Mammary epithelial cell (primary cell): ENCODE measurements at places on chromosomes 16 and 17. TPM values are rescaled to one million over a fixed set of nuclear protein-coding genes. Genes with fewer than 3 reads are reported as not detected.

The CBFA2T3 gene
- total RNA-seq, result 0.83 TPM

The MMP28 gene
- 64.0 TPM for total RNA-seq

The KRTAP9-2 gene
- not detected for total RNA-seq

The USP31 gene
- 36.2 TPM for total RNA-seq

The TGFB1I1 gene
- 50.7 TPM for total RNA-seq

The ZNF287 gene
- 6.6 and 9.5 TPM in 2 replicates for total RNA-seq

The SPN gene
- not detected for total RNA-seq

GRCh38 chr17:80364091-80364691, 50.8 kb upstream of the ENDOV start:
- peak; percentile 24 for DNase-seq

DNA sequence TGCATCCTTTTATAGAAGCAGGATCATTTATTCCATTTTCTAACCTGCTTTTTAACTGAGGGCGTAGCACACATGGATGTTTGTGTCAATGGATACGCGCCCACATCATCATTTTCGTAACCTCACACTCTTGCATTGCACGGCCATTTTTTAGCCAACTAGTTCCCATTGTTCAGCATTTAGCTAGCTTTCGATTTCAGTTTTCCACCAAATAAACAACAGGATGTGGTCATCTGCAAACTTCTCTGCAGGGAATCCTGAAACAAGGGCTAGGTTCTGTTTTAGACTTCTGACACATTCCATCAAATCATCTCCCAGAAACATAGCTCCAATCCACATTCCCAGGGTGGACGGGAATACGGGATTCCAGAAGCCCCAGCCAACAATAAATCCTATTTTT, 6.4 kb downstream of the CYB561 start:
- no peak for DNase-seq

DNA sequence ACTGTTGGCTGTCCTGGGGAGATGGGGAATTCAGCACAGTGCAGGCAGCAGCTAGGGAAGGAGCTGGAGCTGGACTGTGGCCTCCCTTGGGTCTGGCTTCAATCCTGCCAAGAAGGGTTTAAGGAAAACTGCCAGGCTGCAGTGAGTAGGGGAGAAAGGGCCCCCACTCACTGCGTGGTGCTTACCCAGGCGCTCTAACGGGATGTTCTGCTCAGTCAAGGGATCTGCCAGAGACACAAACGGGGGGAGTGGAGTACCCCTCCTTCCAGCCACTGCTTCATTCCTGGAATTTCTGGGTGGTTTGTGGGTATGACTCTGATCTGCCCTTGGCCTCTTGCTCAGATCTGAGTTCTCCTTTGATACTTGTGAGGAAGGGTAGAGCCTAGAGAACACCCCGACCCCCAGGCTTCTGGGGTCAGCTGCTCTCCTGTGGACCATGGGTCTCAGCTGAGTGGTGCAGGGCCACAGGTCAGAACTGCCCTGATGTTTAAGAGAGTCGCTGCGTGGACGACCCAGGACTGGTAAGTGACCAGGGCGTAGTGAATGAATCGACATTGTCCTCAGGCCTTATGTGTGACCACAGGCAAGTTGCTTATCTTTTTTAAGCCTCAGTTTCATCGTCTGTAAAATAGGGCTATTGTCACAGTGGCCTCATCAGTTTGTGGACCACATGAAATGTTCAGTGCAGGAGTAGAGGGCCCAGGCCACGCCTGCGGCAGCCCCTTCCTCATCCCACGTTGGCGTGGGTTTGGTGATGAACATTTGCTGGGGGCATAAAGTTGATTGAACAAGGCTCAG, 9.6 kb downstream of the CRISPLD2 start:
- no peak for DNase-seq

GRCh38 chr17:2723505-2723996, 12.0 kb upstream of the CLUH start:
- no peak for DNase-seq

- DNase-seq, result no peak
These were observed 224.5 kb upstream of the PSMD7 start for GRCh38 chr16:74071996-74072535.

- peak; percentile 85 for DNase-seq
These were observed 43.7 kb upstream of the GOSR1 start for GRCh38 chr17:30433514-30433913.

DNA sequence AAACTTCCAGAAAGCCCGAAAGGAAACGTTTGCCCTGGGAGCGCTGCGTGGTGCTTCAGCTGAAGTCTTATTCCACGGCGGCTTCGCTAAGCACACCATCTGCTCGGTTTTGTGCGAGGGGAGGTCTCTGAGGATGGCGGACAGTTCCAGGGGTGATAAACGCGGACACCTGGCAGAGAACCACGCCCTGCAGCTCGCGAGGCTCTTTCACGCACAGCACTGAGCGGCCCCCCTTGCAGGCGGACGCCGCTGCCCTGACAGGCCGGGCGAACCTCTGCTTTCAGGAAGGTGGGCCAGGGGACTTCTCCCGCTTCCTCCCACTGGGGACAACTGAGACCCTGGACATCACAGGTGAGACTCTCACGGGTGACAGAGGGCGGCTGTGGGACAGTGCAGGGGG, 3.7 kb downstream of the MVD start:
- DNase-seq, result no peak

- no peak for DNase-seq
These were observed 221.4 kb upstream of the CPHXL start for GRCh38 chr16:75947626-75948239.

GRCh38 chr16:67703626-67704025, 15.5 kb downstream of the GFOD2 start:
- no peak for DNase-seq

- peak; percentile 81 for DNase-seq
These were observed 175.5 kb downstream of the CYB561 start for GRCh38 chr17:63270610-63271009.

DNA sequence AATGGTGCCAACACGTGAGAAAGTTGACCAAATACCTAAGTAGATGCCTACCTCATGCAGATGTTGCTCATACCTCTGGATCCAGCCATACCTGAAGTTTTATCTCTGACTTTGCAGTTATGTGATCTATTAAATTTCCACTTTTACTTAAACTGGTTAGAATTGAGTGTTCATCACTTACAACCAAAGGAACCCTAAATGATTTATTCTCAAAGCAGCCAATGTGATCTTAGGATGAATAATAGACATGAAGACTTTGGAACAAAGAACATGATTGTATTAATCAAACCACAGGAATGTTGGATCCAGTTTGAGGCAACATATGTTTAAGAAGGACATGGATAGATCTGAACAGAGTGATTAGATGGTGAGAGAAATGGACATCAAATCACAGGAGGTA, 68.7 kb downstream of the IRX6 start:
- peak; percentile 89 for DNase-seq

GRCh38 chr17:55238931-55239297, 25.8 kb upstream of the HLF start:
- DNase-seq, result no peak

GRCh38 chr16:71358464-71358998, at the start of gene CALB2:
TSS of gene CALB2 (plus strand) at chr16:71358723. CDS start at chr16:71358793, 70 bp downstream.
- DNase-seq, result peak; percentile 51

DNA sequence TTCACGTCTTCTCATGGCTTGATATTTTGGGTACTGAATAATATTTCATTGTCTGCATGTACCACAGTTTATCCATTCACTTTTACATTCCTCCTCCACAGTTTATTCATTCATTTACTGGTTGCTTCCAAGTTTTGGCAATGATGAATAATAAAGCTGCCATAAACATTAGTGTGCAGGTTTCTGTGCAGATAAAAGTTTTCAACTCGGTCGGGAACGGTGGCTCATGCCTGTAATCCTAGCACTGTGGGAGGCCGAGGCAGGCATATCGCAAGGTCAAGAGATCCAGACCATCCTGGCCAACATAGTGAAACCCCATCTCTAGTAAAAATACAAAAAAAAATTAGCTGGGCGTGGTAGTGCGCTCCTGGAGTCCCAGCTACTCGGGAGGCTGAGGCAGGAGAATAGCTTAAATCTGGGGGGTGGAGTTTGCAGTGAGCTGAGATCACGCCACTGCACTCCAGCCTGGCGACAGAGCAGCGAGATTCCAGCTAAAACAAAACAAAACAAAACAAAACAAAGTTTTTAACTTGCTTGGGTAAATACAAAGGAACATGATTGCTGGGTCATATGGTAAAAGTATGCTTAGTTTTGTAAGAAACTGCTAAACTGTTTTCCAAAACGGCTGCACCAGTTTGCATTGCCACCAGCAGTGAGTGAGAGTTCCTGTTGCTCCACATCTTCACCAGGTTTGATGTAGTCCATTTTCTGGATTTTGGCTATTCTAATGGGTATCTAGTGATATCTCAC, 89.5 kb downstream of the WWP2 start:
- DNase-seq, result no peak

DNA sequence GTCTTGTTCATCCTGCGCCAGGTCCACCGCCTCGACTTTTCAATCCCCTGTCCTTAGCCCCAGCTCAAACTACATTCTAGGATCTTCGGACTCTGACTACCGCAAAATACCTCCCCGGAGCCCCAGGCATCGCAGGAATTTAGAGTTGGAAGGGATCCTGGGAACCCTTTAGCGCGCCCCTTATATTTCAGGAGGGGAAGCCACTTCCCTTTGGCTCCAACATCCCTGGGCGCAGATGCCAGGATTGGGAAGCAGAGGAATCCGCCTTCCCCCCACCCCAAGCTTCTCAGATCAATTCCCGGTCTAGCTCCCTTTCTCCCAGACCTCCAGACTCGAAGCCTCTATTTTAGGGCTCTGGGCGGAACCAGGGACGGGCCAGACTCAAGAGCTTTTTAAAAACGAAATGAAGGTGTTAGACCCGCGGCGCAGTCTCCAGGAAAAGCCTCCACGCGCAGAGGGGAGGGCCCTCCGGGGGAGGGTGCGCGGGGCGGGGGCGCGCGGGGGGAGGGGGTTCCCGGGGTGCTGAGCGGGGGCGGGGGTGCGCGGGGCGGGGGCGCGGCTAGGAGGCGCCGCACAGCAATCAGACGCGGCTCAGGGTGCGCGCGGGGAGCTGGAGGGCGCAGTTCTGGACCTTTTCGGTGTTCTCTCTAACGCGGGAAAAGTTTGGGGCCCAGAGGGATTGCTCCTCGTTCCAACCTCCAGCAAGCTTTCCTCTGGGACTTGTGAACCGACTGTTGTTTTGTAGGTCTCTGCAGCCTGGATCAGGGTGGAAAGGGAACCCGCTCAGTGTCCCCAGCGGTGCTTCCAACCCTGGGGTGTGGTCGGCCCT, 1.6 kb downstream of the AHSP start:
- DNase-seq, result no peak

GRCh38 chr16:74846714-74847113, 72.1 kb upstream of the FA2H start:
- no peak for DNase-seq

DNA sequence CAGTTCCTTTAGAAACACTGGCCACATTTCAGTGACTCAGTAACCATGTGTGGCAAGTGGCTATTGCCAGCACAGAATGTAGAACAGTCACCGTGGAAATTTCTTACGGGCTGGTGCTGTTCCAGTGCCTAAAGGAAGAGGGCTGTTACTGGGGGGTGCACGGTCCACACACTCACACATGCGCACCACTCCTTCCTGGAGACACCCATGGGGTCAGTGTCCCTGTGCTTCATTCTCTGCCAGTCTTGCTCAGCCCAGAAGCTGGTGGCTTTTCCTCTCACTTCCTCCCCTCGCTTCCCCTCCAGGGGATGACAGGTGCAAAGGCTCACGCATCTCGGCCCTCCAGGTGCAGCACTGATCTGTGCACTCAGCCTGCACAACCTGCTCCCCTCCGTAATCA, 115.6 kb downstream of the CCDC182 start:
- no peak for DNase-seq

GRCh38 chr16:89863741-89864526, 9.5 kb upstream of the TCF25 start:
- peak; percentile 63 for DNase-seq

DNA sequence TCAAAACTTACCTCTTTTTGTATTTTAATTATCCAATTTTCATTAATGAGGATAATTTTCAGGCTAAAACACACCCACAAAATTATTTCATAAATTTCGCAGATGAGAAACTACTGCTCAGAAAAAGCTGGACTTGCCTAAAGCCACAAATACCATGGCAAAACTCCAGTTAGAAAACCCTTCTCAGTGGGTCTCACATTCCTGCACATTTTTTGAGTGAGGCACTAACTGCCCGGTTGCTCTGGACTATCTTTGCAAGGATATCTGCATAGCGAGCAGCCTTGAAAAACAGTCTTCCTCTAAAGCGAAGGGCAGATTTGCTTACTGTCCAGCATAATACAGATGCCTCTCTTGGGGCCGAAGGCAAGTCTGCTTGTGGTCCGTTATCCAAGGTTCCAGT, 9.8 kb downstream of the MPHOSPH6 start:
- no peak for DNase-seq
